ENCODE measurements at places on chromosomes 3 and 15.
A peak's percentile ranks its signal among the peaks of the same experiment; 100 is the strongest.

DNA sequence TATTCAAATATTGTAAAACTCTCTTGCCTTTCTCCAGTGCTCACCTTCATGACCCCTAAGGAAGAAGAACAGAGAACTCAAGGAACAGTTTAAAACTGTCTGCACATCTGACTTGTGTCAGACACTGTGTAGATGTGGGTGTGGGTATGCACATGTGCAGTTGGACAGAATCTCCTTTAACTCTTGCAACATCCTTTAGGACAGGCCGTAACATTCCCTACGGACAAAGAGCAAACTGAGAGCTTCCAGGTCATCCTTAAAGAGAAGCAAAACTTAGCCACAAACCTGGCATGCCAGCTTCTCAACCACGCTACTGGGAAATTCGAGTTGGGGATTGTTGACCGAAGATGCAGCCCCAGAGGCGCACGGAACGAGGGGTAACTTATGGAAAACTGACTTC lies 4.1 kb upstream of the SFMBT1 start:
- no peak for DNase-seq

- DNase-seq: no peak
Observed at GRCh38 chr3:4208556-4208955, 94.6 kb upstream of the SETMAR start.

DNA sequence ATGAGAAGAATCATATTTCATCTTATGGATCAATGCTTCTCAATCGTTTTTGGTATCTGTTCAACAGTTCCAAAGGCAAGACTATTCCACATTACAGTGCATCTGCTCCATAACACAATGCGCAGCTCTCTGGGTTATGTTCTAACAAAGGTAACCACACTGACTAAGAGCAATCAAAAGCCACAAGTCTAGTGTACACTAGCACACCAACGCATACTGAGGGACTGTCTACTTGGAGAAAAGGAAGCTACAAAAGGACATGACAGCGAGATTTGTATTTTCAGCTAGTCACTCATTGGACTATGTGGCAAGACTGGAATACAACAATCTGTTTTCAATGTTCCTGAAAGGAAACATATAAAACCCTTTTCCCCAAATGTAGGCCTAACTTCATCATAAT lies 35.8 kb downstream of the SETD2 start:
- no peak for DNase-seq

- peak; percentile 94 for DNase-seq
Observed at GRCh38 chr15:63048115-63048775, 5.7 kb downstream of the TPM1 start.

DNA sequence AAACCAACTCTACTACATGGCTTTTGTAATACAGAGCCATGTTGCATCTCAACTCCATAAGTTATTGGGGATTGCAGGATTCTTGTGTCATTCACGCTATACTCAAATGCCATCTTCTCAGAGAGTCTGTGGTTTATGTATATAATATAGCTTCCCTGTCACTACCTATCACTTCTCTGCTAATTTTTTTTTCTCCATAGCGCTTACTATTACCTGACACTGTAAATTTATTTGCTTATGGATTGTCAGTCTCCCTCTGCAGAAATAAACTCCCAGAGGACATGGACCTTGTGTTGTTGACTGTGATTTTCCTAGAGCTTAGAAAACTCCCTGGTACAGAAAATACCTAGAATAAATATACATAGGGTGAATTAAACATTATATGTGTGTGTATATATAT lies 990.5 kb downstream of the TBL1XR1 start:
- DNase-seq: no peak

- DNase-seq: no peak
Observed at GRCh38 chr3:17192995-17193394, 308.2 kb downstream of the PLCL2 start.

DNA sequence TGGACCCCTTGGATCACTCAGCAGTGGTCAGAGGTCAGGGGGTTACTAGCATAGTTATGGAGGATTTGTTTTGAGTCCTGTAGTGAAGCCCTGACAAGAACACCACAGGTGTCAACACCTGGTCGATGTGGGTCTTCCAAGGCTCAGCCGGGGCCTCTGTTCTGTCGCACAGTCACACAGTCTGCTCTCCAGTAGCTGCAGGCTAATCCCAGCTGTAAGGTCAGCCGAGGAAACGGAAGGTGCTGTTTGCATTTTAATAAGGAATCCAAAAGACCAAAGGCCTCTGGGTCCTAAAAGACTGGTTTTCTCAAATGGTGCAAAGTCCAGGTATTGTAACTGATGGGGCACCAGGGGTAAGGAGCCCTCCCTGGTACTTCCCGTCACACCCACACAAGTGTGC lies 71.7 kb downstream of the RPLP1 start:
- DNase-seq: no peak

- no peak for DNase-seq
Observed at GRCh38 chr15:92471288-92471687, 77.6 kb downstream of the ST8SIA2 start.

DNA sequence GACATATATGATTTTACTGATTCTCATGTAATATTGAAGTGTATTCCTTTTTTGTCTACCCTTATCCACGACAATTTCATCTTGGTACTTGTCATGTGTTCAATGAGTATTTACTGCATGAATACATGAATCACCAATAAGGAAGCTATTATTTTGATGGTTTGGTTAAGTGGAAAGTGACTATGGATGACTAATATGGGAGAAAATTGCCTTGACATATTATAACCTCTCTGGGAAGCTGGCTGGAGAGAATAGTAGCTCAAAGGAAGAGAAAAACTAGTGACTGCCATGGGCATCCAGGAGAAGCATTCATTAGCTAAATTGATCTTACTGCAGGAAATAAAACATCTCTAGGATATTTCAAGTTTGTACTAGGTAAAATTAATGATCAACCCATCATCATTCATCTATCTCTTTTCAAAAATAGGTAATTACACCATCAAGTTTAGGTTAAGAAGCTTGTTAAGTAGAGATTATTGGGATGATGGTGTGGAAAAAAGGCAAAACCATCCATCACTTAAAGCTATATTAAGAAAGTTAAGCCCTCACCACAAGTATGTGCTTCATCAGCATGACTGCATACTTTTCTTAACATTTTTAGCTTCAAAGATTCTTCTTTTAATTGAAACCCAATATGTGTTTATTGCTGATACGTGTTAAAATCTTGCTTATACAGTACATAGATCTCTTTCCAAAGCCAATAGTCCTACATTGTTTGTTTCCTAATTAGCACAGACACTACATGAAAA lies 455.2 kb upstream of the ARPP21 start:
- DNase-seq: no peak

- no peak for DNase-seq
Observed at GRCh38 chr3:2363854-2364253, 265.2 kb downstream of the CNTN4 start.

DNA sequence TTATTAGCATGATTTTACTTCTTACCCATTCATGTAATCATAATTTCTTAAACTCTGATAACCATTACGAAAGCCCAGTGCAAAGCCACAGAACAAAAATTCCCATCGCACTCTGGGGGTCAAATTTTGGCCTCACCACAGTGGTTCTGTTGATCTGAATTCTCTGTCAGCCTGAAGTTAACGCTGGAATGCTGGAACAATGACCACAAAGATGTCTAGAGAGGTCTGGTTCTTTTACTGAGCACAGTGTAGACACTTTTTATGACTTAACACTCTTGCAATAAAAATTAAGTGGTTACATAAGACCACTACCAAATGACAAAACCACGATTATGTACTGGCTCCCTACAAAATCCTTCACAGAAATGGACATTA lies 94.7 kb downstream of the PDZRN3 start:
- DNase-seq: no peak

DNA sequence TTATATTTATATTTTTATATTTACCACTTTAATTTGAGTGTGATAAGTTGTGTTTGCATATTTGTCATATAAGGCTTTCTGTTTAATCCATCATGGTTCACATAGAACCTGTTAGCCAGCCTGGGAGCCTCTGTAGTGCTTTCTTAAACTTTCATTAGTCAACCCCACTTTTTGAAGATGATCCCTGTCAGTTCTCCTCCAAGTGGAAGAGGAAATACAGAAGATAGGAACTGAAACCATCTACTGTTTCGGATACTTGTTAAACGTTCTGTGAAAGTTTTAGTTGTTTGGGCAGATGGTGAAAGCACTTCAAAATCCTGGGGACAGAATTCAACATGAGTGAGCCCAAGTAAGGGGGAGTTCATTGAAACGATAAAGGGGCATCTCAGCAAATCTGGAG lies 4.6 kb upstream of the SAMMSON start:
- no peak for DNase-seq

- DNase-seq: no peak
Observed at GRCh38 chr15:72838311-72838731, 54.8 kb upstream of the ADPGK start.

DNA sequence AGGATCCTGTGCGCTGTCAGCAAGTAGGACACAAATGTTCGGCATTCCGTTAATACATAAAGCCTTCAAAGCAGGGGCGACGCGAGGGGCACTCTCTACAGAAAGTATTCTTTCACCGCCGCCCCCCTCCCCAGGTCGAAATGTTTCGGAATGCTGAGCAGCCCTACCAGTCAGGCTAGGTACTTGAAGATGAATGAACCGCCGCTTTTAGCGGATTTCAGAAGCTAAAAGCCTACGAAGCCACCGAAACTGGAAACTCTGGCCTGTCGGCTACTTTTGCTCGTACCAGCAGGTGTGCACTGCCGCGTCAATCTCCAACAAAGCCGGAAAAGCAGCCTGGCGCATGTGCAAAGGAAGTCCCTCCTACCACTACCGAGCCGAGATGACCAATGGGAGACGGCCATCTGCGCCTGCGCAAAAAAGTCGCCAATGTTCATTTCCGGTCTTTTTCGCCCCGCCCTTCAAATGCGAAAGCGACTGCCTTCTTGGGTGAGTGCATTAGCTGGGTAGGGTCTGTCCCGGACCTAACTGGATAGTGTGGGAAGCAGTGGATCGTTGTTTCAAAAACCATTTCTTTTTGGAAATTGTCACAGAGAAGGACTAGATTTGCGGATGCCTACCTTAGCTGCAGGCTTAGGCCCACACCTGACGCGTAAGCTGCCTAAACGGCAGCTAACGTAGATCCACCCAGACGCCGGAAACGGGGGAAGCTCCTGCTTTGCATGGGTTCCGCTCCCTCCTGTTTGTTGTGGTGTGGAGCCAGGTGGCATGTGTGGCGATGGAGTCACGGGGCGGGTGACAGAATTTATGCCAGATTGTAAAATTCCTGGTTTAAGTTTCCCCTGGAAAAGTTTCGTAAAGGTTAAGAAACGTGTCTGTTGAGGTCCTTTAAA lies at the start of gene WDR5B:
Gene WDR5B (minus strand): TSS at position 301 of the 893 bp plus-strand sequence. CDS start 534 bp downstream, outside the sequence.
- no peak for DNase-seq

DNA sequence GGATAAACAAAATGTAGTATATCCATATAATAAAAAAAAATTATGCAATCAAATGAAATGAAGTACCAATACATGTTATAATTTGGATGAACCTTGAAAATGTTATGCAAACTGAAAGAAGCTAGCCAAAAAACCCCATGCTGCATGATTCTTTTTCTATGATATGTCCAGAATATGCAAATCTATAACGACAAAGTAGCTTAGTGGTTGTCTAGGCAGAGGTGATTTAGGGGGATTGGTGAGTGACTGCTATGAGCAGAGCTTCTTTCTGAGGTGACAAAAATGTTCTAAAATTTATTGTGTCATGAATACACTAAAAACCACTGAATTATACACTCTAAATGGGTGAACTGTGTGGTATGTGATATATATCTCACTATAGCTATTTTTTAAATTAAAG lies 324.6 kb downstream of the CTNNB1 start:
- no peak for DNase-seq

DNA sequence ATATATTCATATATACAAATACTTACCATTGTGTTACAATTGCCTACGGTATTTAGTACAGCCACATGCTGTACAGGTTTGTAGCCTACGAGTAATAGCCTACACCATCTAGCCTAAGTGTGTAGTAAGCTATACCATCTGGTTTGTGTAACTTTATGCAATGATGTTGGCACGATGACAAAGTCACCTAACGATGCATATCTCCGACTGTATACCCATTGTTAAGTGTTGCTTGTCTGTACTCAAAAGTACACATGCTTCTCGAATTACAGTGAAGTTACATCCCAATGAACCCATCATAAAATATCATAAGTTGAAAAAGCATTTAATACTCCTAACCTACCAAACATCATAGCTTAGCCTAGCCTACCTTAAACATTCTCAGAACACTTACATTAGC lies 327.1 kb downstream of the KBTBD8 start:
- no peak for DNase-seq

DNA sequence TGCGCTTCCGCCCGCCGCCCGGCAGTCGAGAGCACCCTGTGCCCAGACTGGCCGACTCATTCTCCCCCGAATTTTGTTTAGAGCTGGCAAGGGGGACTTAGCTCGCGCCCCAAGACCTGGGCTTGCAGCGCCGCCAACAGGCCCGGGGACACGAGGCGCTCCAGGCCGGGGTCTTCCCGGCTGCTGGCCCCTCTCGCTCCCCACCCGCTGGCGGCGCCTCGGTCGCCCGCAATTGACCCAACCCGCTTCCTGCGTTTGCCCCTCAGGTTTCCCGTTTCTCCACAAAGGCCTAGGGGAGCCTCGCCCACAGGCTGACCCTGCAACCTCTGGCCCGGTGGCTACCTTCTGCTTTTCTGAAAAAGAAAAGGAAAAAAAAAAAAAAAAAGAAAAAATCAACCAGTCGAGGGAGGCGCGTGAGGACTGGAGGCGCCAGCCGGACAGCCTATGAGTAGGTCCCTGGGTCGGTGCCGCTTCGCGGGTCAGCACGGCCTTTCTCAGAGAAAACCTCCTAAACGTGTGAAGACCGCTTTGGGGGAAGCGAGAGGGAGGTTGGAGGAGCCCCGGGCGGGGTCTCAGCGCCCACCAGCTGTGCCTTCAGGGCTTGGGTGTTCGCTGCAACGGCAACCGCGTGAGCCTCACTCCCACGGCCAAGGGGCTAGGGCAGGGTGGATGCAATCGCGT lies 7.2 kb downstream of the FOXL2 start:
- no peak for DNase-seq

- DNase-seq: no peak
Observed at GRCh38 chr3:25007974-25008658, 419.9 kb upstream of the RARB start.

DNA sequence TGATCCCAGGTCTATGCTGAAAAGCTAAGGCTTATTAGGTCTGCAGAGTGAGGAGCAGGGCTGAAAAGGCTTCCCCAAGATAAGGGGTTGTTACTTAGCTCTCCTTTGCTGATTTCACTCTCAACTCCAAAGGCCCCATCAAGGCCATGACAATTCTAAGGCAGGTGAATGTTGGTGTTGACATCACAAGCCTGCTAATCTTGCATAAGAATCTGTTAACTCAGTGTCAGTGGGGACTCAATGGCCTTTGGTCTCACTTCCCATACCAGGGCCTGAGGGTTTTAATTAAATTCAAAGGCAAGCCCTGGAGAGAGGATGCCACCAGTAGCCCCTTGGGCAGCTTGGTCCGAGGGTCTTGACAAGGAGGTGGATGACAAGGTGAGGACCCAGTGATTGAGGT lies 9.4 kb upstream of the ALAS1 start:
- no peak for DNase-seq

DNA sequence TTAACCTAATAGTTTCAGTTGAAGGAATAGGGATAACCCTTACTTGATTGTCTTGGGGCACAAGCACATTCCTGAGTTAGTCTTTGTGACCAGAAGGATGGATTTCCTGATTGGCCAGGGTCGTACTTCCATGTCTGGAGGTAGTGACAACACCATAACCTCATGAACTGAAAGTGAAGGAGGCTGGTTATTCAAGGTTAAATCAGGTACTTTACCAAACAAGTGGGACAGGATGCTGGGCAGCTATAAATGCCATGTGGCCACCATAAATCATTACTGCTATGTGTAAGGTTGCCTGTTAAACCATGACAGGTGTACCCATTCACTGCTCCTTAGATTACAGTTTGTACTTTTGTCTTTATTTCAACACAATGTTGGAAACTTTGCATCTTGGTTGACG lies 128.3 kb upstream of the SAMMSON start:
- no peak for DNase-seq

- DNase-seq: no peak
Observed at GRCh38 chr3:100072326-100073048, 41.8 kb downstream of the FILIP1L start.

Data from T1000 (cell line).